ENCODE measurements at places on chromosomes 2 and 18.

- DNase-seq, result no peak
These were observed 37.0 kb downstream of the ROCK1 start for GRCh38 chr18:21074336-21075323.

- no peak for DNase-seq
These were observed 47.7 kb downstream of the MAPRE2 start for GRCh38 chr18:35088921-35089320.

DNA sequence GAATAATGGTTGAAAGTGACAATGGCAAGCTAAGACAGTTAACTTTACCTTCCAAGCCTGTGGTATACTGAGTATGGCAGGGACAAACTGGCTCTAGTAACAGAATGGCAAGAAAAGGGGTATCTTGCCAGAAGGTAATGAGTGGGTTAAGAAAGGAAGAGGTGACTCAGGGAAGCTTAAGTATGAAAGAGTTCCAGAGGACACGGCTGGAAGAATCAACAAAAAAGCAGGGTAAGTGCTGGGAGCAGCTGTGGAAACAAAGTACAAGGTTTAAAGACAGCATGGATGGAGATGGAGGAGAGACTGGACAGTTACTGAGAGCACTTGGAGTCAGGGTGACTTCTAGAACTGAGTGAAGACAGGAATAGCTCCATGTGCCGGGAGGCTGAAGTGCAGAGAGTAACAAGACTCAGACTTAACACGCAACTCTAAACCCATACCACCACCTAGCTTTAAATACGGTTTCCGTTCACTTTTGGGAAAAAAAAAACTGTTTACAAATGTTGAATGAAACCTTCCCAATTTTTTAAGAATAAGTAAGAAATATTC, 69.0 kb downstream of the REV1 start:
- DNase-seq, result no peak

DNA sequence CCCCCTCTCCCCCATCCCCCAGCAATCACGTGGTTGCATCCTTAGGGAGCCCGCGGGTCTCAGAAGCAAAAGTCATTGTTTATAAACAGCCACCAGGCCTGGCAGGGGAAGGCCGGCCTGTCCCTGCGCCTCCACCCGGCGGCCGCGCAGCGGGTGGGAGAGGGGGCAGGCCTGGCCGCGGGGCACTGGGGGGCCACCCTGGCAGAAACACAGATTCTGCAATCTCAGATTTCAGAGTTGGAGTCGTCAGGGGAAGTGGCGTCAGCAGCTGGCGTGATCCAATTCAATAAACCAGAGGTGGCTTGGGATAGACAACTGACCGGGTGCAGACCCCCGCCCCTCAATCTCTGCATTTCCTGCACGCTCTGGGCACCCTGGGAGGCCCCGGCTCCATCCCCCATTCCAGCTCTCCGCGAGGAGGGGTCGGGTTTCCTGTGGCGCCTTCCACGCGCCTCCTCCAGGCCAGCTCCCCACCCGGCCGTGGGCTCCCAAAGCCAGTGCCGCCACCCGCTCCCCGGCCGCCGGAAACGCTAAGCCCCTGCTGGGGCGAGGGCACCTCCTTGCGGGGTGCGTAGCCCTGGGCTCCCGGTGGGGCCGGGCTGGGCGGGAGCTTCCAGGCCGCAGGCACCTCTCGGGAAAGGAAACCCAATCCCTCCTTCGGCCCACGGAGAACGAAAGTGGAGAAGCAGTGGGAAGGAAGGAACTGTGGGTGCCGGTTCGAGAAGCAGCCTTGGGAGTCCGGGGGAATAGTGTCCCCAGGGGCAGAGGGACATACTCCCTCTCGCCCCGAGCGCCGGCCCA, 1.1 kb downstream of the BIN1 start:
- DNase-seq, result no peak

- no peak for DNase-seq
These were observed 55.8 kb downstream of the MYOM1 start for GRCh38 chr18:3163968-3164367.

DNA sequence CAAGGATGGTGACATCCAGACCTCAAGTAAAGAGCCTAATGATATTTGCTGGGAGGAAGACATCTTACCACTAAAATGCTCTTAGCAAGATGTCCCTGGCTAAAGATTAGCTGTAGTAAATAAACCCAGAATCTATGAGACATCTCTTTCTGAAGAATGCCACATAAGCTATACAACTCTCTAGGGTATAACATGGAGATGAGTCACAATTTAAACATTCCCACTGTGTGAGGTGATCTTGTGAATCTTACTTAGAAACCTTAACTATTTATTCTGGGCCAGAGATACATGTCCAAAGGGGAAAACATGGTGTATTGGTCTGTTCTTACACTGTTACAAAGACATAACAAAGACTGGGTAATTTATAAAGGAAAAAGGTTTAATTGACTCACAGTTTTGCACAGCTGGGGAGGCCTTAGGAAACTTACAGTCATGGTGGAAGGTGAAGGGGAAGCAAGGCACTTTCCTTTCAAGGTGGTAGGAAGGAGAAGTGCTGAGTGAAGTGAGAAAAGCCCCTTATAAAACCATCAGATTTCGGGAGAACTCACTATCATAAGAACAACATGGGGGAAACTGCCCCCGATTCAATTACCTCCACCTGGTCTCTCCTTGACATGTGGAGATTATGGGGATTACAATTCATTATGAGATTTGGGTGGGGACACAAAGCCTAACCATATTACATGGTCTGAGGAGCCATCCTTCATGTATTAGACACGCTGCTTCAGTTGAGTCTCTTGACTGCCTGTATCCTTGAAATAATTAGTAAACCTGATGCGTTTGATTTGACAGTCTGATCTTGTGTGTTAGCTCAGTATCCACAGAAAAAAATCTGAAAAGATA, 17.1 kb downstream of the KRCC1 start:
- DNase-seq, result no peak

GRCh38 chr2:100972452-100972851, 29.6 kb upstream of the RPL31 start:
- DNase-seq, result no peak

- peak; percentile 72 for DNase-seq
These were observed 100.0 kb downstream of the BAZ2B start for GRCh38 chr2:159516241-159516758.

- DNase-seq, result no peak
These were observed 22.6 kb upstream of the ID2 start for GRCh38 chr2:8659092-8659734.

GRCh38 chr18:79987566-79987965, 797 bp downstream of the TXNL4A start:
- DNase-seq, result no peak

- no peak for DNase-seq
These were observed 1.6 kb upstream of the ASIC4 start for GRCh38 chr2:219512524-219513216.

- DNase-seq, result no peak
These were observed 144.7 kb downstream of the CAPN13 start for GRCh38 chr2:30662268-30663131.

- DNase-seq, result no peak
These were observed 2159.1 kb upstream of the CELF4 start for GRCh38 chr18:39724652-39725051.

DNA sequence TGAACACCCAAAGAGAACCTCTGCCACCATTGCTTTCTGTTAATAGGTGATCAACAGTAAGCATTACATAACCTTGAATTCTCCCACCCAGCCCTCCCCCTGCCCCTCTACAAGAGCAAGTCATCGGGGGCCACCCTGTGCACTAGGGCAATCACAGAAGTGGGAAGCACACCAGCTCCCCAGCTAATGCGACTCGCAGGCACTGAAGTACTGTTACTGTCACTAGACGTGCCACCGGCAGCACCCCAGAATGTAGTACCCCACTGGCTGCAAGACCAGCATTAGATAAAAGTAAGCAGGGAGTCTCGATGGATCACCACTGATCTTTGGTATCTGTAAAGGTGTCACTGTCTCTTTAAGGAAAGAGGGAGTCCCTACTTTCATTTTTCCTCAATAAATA, 167.6 kb downstream of the FAM210A start:
- DNase-seq, result no peak

GRCh38 chr2:187453078-187453641, 5.1 kb upstream of the CALCRL start:
- DNase-seq, result peak; percentile 18

DNA sequence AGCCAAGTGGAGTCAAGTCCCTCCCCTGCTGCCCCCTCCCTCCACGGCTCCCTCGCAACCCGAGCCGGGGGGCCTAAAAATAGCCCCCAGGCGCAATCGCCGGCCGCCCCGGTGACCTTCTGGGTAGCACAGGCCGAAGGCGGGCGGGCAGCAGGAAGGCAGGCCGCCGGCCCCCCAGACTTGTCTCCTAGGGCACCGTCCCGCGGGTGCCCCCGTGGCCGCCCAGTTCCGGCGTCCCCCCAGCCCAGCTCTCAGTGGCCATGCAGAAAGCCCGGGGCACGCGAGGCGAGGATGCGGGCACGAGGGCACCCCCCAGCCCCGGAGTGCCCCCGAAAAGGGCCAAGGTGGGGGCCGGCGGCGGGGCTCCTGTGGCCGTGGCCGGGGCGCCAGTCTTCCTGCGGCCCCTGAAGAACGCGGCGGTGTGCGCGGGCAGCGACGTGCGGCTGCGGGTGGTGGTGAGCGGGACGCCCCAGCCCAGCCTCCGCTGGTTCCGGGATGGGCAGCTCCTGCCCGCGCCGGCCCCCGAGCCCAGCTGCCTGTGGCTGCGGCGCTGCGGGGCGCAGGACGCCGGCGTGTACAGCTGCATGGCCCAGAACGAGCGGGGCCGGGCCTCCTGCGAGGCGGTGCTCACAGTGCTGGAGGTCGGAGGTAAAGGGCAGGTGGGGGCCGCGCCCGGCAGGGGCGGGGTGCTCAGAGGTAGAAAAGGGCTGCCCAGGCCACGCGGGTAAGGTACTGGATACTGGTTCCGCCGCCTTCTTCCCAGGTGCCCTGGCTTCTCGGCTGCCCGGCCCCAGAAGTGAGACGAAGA, at the start of gene SPEG:
SPEG (plus strand) TSS at position 126 of the 808 bp plus-strand sequence; CDS start at position 261, 135 bp downstream.
- DNase-seq, result no peak

DNA sequence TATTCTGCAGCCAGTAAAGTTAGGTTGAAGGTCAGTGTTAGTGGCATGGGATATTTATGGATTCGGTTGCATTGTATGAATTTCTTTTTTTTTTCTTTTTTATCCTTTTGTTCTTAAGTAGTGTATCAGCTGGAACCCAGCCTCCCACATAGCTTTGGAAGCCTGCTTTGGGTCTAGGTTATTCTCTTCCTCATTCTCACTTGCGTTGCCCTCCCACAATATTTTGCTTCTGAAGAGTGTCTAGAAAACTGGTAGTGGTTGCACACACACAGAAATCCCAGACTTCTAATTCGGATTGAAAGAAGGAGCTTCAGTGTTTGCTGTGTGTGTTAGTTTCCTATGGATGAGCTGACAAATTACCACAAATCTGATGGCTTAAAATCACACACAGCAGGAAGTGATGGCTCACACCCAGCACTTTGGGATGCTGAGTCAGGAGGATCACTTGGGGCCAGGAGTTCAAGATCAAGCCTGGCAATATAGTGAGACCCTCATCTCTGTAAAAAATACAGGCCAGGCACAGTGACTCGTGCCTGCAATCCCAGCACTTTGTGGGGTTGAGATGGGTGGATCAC, 104.8 kb downstream of the ARL4C start:
- DNase-seq, result no peak

DNA sequence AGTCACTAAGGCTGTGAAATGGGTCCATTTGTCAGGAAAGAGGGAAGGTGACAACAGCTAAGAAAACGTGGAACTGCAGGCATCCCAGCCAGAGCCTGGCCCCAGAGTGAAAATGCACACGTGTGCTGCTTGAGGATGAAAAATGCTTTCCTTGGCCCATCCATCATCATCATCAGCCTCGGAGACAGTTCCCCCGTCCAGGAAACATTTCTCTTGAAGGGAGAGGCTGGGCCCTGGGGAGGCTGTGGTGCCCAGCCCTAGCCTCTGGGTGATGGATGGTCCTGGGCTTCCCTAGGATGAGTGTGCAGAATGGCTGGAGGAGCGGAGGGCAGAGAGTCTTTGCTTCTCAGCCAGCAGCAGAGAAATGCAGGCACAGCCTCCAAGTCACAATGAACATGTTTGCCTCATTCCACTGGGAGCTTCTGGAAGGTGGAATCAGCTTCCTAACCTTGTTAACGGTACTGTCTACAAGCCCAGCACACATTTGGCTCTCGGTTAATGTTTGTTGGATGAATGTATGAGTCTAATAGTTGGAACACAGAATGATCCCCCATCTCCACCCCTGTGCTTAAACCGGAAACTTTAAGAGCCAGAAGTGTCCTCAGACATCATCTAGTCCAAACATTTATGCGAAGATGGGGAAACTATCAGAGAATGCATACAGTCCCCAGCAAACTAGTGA, 164.0 kb downstream of the RDH14 start:
- no peak for DNase-seq

GRCh38 chr2:200168641-200169555, 137.6 kb upstream of the SPATS2L start:
- DNase-seq, result no peak

DNA sequence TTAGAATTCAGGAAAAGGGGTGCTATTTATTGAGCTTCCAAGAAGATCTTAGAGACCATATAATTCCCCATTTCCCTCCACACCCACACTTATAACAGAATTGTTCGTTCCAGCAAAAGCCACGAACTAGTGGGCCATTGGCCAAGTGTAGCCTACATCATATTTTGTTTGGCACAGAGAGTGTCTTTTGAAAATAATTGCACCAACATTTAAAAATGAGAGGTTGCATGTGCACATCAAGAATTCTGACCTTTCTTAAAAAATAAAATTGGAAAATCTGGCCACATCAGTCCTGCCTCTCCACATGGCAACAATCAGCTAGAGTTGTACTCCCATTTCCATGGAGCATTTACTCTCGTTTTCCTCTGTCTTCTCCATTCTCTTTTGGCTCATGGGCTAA, 655.5 kb upstream of the FANCL start:
- no peak for DNase-seq

- no peak for DNase-seq
These were observed 66.4 kb downstream of the PRELID3A start for GRCh38 chr18:12474146-12474545.

DNA sequence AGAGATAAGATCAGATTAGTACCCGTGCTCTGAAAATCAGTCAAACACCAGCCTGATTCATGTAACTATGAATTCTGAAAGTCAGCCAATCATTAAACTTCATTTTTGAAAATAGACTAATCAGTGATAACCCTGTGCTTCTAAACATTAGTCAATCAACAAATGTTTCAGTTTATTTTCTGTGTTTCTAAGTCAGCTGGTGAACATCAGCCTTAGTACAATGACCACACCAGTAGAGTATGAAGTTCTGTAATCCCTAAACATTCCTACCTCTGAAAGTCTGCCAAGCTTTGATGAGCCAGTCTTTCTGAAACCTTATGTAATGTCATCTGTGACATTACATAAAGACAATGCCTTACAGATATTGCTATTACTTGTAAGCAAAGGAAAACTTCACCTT, 807.4 kb upstream of the CRIM1 start:
- no peak for DNase-seq

GRCh38 chr2:172046080-172046678, 39.1 kb upstream of the DLX1 start:
- no peak for DNase-seq

Measured in KG1 (cell line).